ENCODE measurements at places on chromosomes 7 and 10.

- DNase-seq = no peak
Measured at GRCh38 chr10:61984803-61985418, 83.4 kb downstream of the ARID5B start.

DNA sequence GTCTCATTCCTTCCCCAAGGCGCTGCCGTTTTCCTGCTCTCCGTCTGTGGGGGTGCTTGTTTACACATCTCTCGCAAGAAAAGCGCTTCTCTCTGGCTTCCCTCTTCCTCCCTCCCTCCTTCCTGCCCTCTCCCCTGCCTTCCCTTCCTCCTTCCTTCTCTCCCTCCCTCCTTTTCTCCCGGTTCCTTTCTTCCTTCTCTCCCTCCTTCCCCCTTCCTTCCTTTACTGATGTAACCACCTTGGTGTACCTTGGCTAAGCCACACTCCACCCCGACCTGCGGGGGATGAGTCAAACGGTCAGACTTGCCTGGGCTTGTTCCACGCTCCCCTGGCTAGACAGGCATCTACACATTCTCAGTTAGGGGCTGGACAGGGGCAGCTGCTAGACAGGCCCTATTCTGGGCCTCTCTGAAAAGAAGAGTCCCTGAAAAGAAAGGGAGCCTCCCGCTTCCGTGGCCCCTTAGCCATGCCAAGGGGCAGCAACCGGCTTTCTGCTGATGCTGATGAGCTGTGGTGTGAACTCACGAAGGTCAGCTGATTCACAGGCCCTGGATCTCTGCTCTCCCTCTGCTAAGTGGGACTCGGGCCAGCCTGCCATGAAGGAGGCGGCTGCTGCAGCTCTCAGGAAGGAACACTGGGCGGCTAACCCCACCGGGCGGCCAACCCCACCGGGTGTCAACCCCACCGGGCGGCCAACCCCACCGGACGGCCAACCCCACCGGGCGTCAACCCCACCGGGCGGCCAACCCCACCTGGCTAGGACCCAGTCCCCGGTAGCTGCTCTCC lies 216.8 kb downstream of the TCERG1L start:
- no peak for DNase-seq

DNA sequence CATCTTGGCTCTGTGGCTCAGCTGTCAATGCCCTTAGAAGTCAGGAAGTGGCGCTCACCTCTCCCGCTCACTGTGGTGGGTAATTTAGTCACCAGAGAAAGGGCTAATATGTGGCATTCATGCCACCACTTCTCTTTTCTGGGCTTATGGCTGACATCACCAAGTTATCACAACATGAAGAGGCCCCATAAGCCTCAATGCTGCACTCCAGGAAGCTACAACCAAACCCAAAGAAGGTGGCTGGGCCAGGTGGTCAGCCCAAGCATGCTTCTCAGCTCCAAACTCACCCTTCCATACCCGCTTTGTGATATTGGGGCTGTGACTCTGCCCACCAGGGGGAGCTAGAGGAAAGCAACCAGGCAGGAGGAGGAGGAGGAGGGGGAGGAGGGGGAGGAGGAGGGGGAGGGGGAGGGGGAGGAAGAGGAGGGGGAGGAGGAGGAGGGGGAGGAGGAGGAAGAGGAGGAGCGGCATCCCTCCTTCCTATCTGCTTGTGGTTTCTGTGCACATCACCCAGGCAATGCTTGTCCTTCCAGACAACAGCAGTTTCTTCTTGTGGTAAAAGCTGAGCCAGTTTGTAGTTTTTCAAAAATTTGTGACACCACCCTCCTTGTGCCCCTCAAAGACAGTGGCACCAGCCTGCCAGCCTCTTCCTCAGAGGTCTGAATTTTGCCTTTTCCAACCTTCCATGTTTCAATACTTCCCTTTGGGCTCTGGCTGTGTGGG lies 42.1 kb downstream of the CYP26A1 start:
- DNase-seq = peak; percentile 49

GRCh38 chr10:63603709-63604445 lies 82.7 kb downstream of the REEP3 start:
- no peak for DNase-seq

DNA sequence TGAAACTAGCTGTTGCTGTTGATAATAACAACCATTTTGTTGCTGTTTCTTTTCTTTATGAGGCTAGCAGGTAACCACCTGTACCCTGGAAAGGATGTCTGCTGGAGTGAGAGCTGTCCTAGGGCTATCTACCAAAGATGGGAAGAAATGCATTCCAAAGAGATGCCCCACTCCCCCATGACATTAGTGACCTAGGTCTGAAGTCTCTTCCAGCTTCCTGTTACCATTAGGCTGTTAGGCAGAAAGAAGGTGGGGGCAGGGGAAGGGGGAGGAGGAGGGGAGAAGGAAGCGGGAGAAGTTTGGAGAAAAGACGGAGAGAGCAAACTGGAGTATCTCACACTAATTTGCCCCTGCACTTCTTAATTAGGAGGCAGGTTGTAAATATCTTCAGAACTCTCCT lies 118.5 kb downstream of the ABLIM1 start:
- no peak for DNase-seq

DNA sequence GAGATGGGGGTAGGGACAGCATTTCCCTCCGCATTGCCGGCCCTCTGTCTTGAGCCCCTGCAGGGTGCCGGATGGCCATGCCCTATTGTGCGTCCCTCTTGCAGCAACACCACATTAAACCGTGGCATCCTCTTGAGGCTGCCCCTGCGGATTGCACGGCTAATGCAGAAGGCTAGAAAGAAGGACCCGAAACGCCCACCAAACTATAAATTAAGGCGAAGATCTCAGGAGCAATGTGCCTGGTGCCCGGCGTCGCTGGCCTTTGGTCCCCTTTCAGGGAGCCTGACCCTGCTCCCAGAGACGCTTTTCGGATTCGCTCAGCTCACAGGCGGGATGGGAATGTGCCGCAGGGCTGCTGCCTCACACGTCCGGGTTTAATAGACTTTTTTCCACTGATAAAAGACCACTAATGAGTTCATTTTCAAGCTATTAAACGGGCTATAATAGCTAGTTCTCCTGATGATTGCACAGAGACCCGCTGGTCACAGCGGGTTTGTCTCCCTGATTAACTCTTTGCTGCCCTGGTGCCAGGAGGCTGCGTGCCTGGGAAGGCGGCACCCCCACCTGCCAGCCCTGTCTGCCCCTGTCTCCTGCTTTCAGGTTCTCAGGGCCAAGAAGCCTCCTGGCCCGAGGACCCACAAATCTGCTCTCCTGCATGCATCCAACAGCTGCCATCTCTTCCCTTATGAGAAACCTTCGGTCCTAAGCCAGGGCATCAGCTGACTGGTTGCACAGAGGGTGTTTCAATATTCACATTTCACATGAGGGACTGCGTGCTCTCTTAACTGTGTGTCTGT lies 128.3 kb downstream of the ADARB2 start:
- no peak for DNase-seq

- no peak for DNase-seq
Measured at GRCh38 chr7:136063326-136063666, 86.1 kb upstream of the MTPN start.

Measured in inflammatory macrophage (primary cell).